ENCODE measurements at places on chromosomes 3 and 15.

DNA sequence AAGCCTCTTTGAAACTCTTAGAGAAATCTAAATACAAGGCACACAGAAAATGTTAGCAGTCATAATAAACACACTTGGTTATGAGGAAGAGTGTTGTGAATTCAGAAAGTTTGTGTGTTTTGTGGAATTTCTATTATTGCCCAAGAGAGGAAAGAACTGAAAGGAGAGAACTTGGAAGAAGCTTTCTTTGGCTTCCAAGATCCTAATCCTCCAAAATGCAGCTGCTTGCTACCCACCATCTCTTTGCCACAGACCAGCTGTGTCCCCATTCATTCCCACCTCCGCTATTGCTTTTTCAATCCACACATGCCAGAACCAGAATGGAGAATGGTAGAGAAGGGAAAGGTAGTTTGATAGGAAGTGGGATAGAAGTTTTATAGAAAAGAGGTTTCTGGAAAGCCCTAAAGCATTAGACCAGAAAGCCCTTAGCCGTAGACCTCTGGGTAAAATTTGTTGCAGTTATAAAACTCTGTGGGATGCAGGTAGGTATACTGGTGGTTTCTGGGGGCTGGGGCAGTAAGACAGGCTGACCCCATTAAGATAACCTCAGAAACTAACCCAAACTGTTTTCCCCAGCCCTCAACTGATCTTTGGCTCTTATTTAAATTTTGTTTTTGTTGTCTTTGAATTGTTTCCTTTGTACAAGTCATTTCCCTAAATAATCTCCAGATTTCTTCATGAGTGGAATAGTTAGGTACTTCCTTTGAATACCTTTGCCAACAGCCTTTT is 108.5 kb downstream of the FILIP1L start:
- DNase-seq, result no peak

GRCh38 chr3:10286596-10287295 is 6.0 kb downstream of the GHRL start:
- no peak for DNase-seq

DNA sequence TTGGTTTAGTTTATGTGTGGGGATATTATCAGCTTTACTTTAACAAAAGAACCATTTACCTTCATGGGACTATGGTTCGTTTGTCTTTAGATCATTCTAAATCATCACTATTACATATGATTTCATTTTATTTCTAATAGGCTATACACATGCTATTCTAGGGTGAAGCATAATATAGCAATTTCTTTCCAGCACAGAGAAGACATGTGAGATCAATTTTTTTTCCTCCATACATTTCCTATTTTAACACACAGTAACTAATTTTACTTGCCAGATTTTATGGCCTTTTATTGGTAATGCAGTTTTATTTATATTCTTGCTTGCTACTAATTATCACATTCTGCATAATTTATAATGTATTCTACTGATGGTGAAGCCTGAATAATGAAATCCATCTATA is 287.1 kb downstream of the ROBO1 start:
- no peak for DNase-seq

DNA sequence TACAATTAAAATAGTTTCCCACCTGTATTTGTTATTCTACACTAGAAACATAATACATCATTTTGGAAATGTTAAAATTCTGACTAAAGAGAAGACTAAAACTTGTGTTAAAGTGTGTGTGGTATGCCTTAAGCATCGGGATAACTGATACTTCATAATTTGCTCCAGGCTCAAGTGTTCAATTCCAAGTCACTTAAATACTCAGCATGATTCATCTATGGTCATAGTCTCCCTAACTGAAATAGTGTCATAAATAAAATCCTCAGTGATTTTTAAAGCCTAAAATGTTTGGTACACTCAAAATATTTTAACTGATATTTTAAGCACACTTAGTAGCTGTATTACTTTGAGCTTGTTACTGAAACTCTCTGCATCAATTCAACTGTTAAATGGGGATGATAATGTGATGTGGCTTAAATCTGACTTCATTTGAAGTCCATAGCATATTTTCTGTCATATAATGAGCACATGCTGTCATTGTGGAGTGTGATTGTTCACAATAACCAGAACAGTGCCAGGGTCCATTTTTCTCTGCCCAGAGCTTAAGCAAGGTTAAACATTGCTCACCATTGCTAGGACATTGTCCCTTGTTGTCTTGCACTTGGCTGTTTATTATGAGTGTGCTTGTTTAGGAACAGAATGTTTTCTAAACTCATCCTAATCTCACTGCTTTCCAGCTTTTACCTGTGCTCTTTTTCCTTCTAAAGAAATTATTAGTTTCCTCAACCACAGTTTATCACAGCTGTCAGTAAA is 122.2 kb downstream of the KLHL25 start:
- DNase-seq, result no peak

GRCh38 chr3:136595913-136596697 is 156.1 kb downstream of the STAG1 start:
- peak; percentile 90 for DNase-seq

DNA sequence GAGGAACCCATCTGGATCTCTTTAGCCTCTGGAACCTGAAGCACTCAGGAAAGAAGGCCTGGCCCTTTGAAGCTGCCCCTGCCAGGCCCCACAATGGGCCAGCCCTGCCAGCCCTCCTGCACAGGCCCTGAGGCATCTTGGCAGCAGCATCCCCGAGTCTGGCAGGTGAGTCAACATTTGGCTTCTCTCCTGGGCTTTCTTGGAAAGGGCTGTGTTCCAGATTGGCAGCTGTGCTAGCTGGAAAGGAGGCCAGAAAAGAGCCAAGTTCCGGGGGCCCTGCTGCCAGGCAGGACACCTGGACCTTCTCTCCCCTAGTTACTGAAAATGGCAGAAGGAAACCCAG is 187.2 kb downstream of the SHQ1 start:
- DNase-seq, result no peak

DNA sequence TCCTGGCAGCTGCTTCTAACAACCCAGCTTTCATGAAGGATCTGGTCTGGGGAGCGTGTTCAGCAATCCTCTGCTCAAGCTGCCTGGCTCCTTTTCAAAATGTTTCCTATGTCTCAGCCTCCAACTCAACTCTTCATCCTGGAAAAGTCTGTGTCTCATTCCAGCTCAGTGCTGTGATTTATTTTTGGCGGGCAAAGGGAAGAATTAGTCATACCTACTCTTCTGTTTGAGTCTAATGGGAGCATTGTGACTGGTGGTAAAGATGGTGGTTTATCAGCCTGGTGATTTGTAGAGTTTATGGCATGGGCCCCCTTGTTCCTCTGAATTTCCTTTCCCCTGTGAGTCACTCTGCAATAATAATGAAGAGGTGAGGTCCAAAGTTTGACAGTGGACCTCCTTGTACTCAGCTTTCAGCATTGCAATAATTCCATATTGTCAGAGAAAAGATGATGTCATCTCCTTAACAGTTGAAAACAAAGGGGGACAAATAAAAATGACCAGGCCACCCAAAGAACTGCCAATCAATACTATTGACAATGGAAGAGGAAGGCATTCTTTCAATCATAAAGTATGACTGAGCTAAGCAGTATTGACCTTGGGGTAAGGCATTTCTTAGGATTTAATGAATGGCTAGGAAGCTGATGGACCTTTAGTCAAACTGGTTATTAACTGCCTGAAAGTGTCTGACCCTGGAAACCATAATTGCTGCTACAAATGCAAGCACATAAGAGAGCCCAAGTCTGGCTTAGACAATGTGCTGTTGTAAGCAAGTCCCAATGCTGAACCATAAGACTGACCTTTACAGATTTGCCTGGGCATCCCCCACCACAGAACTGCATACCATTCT is 204.7 kb upstream of the MCTP2 start:
- no peak for DNase-seq

- no peak for DNase-seq
Observed at GRCh38 chr3:17605032-17605431, 137.4 kb downstream of the TBC1D5 start.

DNA sequence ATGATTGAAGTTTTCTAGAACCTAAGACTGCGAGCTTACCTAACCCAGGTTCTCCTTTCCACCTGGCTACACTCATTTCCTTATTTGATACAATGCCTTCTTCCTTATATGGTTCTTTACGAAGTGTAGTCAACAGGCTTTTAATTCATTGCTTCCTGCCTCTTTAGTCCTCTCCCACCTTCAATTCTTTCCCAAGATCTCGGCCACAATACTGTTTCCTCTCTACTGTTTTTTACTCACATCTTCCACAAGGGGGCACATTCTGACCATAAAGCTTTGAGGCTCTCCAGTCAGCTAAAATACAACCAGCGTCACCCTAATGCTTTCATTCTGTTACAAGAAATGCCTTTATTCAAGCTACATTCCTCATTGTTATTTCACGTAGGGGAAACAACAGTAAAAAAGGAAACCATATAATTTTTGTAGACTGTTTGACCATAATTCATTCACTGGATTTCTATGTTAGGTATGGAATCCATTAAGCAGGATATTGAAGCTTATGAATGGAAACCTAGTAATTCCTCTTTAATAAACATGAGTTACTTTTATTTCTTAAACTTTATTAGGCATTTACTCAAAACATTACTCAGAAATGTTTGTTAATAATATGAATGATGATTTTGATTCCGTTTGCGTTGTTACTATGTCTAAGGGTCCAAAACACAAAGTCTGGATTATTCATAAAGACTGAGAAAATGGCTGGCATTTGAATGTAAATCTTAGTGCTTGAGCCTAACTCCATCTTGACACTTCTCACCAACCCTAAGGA is 29.5 kb upstream of the VEPH1 start:
- DNase-seq, result peak; percentile 66

DNA sequence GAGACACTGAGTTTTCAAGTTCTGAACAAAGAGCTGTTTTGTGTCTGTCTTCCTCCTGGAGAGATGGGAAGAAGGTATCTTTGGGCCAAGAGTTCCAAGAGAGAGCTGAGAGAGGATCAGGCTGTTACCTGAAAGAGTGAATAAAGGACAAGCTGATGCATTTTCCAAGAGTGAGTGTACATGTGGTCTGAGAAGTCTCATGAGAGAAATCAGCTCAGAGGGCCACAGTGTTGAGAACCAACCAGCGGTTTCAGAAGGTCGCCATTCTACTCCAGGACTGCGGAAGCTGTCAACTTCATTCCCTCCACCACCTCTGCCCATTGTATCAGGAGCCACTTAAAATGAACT is 42.7 kb upstream of the PPP2R3A start:
- no peak for DNase-seq

GRCh38 chr3:128324911-128325592 is 141.6 kb downstream of the DNAJB8 start:
- no peak for DNase-seq

DNA sequence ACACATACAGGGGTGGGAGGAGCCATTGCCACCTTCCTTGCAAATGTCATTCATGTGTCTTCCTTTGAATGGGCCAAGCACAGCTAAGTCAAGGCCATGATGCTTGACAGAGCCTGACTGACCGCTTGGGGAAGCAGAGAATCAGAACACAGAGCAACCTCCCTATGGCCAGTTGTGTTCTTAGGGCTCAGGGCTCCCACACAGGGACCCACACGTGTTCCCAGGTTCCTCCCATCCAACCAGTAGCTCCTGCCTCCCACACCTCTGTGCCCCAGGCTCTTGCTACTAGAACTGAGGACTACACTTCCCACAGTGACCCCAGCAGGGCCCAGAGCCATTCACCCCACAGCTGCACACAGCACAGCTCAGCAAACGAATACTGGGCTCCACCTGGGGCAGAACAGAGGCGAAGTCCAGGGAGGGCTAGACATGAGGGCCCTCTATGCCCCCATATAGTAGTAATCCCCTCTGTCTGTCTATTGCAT is 42.9 kb downstream of the KLF15 start:
- no peak for DNase-seq

GRCh38 chr15:34799149-34800101 is 4.1 kb upstream of the ACTC1 start:
- no peak for DNase-seq

DNA sequence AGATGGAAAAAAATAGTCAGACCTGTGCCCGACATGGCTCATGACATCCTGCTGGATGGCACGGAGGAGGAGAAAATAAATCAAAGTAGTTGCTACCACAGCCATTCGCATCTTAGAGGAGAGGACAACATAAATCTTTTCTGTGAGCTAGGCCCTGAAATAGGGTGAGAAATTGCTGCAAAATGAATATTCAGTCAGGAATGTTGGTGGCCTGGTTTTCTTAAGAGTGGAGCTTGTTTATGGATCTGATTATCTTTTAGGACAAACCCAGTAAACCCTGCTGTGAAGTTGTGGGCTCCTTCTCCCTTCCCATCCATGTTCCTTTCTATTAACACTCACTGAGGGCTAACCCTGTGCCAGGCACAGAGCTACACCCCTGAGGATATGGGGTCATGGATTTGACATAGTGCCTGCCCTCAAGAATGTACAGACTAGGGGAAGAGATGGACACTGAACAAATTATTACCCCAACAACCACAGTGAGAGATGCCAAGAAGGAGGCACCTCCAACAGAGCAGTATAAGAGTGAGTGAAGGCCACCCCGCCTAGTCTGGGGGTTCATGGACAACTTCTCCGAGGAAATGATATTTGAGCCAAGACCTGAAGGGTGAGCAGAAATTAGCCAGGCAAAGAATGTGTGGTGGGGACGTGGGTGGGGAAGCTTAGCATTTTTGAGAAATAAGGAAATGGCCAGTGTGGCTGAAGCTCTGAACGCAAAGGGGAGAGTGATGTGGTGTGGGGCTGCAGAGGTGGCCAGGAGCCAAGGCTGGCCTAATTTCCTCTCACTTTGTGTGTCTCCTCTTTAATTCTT is 68.9 kb upstream of the ARL8B start:
- DNase-seq, result peak; percentile 94

DNA sequence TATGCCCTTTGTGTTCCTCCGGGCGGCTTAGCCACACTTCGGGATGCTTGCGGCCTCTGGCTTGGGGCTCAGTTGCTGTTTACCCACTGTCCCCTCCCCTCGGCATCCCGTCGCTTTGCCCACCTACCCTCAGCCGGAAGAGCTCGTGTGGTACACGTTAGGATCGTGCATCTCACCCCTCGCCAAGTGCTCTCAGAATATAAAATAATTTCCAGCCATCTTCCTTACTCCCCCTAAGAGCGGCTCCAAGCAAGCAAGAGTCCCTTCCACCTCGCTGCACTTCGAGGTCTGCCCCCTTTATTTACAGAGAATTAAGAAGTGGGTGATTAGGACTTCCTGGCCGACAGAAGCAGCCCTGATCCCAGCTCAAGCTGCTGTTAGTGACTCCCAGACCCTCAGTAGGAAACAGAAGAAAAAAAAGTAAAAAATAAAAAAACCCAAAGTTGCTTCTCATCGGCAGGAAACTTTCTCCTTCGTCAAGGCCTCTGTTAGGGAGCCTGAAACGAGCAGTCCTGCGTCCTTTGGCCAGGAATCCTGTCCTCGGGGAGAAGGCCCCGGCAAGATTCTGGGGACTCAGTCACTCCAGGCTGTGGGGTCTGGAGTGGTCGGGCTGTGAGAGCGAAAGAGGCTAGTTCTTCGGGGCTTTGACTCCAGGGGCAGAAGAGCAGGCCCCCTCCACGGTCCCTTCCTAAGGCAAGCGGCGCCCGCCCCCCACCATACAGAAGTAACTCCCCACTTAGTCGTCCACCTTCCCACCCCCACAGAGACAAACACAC is 3.0 kb downstream of the MEIS2 start:
- no peak for DNase-seq

GRCh38 chr3:17979252-17979651 is 236.8 kb upstream of the TBC1D5 start:
- DNase-seq, result peak; percentile 6

- DNase-seq, result peak; percentile 93
Observed at GRCh38 chr3:112858410-112859069, 11.9 kb upstream of the CD200R1L start.

Measured in inflammatory macrophage (primary cell).